ENCODE measurements at places on chromosomes 13 and 19.
A peak's percentile ranks its signal among the peaks of the same experiment; 100 is the strongest.

- H3K36me3 ChIP-seq, result no peaks in the 10 kb centered on the region
- H3K4me1 ChIP-seq, result no peaks in the 10 kb centered on the region
- DNase-seq, result no peak
- H3K27me3 ChIP-seq, result no peaks in the 10 kb centered on the region
- no peak overlapping the region for H3K4me3 ChIP-seq
- no peak overlapping the region for H3K27ac ChIP-seq
These were observed 1369.9 kb downstream of the EFNB2 start for GRCh38 chr13:105165449-105166125.

GRCh38 chr19:28556371-28556770 lies 656.6 kb downstream of the UQCRFS1 start:
- H3K27ac ChIP-seq, result no peak overlapping the region
- no peaks in the 10 kb centered on the region for H3K4me1 ChIP-seq
- H3K36me3 ChIP-seq, result no peaks in the 10 kb centered on the region
- no peak overlapping the region for H3K4me3 ChIP-seq
- DNase-seq, result no peak

DNA sequence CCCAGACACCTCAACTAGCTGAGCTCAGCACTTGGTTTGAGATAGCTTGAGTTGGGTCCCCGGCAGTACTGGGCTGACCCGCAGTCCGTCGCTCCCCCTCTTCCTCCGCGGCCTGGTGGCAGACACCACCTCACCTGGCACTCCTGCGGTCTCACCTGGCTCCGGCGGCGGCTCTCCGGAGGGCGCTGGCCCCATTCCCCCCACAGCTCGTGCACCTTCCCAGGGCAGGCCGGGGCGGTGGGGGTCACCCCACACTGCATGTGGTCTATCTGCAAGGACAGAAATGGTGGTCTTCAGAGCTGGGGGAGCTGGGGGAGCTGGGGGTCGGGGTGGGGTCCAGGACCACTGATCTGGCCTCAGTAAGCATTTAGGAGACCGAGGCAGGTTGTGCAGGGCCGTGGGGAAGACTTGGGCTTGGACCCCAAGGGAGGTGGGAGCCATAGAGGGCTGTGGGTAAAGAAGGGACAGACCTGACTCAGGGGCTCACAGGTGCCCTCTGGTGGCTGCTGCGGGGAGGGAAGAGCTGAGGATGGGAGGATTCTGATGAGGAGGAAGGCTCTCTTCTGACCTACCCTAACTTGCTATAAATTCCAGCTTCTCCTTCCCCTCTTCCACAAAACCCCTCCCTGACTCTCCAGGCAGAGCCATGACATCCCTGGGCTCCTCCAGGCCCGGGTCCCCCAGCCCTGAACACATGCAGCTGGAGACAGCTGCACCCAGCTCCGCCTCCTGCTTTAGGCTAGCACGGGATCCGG lies 6.7 kb upstream of the PLIN4 start:
- no peaks in the 10 kb centered on the region for H3K27me3 ChIP-seq
- no peaks in the 10 kb centered on the region for H3K36me3 ChIP-seq
- H3K4me1 ChIP-seq, result no peaks in the 10 kb centered on the region

- DNase-seq, result no peak
- H3K36me3 ChIP-seq, result no peaks in the 10 kb centered on the region
- H3K4me1 ChIP-seq, result no peaks in the 10 kb centered on the region
- H3K27ac ChIP-seq, result no peak overlapping the region
- no peak overlapping the region for H3K4me3 ChIP-seq
- H3K27me3 ChIP-seq, result no peaks in the 10 kb centered on the region
These were observed 1.2 kb upstream of the MCF2L start for GRCh38 chr13:112967686-112968379.

GRCh38 chr19:33177417-33177979 lies 16.6 kb upstream of the LRP3 start:
- no peak for DNase-seq
- no peaks in the 10 kb centered on the region for H3K36me3 ChIP-seq
- H3K27me3 ChIP-seq, result no peaks in the 10 kb centered on the region
- H3K27ac ChIP-seq, result no peak overlapping the region
- H3K4me1 ChIP-seq, result no peaks in the 10 kb centered on the region

- no peaks in the 10 kb centered on the region for H3K27me3 ChIP-seq
- peaks cover 3% of the 10 kb centered on the region for H3K4me1 ChIP-seq
- DNase-seq, result no peak
These were observed 22.6 kb downstream of the POLR1D start for GRCh38 chr13:27644302-27644701.

- peak overlapping the region; percentile 57 for H3K27ac ChIP-seq
- no peak for DNase-seq
- peaks cover 8% of the 10 kb centered on the region for H3K4me1 ChIP-seq
- no peak overlapping the region for H3K4me3 ChIP-seq
- H3K36me3 ChIP-seq, result no peaks in the 10 kb centered on the region
These were observed 71.5 kb downstream of the ARHGAP35 start for GRCh38 chr19:46932346-46932745.

- no peaks in the 10 kb centered on the region for H3K27me3 ChIP-seq
- no peak overlapping the region for H3K4me3 ChIP-seq
- no peaks in the 10 kb centered on the region for H3K36me3 ChIP-seq
- H3K4me1 ChIP-seq, result no peaks in the 10 kb centered on the region
These were observed 30.5 kb downstream of the ZNF146 start for GRCh38 chr19:36245210-36246005.

DNA sequence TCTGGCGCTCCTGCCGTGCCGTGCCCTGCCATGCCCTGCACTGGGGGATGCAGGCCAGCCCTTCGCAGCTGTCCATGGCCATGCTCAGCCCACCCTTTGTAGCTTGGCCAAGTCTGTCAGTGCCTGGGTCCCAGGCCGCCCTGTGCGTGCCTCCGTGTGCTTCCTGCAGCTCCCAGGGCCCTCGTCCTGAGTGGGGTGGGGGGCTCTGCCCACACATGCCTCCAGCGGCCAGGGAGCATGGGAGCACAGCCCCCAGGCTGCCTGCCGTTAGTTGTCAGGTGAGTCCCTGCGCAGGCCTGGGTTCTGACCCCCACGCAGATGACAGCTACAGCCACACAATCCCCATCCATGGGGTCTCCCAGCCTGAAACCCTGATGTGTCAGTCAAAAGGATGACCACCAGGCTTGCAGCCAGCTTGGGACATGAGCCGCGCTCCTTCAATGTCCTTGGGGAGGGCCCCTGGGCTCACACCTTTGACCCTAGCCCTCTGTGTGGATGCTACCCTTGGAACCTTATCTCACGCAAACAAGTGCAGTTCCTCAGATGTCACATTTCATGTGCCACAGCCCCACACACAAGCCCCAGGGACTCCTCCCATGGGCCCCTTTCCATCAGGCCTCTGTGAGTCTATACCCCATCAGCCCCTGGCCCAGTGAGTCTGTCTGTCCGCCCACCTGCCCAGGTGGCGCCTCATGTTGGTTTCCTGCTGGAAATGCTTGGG lies 24.5 kb downstream of the TMED1 start:
- H3K27me3 ChIP-seq, result no peaks in the 10 kb centered on the region
- no peak overlapping the region for H3K4me3 ChIP-seq
- no peak overlapping the region for H3K27ac ChIP-seq
- no peaks in the 10 kb centered on the region for H3K4me1 ChIP-seq
- H3K36me3 ChIP-seq, result peaks cover 2% of the 10 kb centered on the region

DNA sequence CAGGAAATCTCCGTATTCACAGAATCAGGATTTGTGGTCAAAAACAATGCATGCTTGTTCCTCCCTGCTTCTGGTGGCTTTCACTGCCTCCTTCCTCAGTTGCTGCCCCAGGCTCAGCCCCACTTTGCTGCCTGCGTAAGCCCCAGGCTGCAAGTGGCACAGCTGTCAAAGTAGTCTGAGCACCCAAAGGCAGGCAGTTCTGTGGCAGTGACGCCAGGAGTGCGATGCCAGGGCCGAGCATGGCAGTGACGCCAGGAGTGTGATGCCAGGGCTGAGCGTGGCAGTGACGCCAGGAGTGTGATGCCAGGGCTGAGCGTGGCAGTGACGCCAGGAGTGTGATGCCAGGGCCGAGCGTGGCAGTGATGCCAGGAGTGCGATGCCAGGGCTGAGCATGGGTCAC lies 77.3 kb upstream of the GPR183 start:
- H3K4me3 ChIP-seq, result no peak overlapping the region
- DNase-seq, result no peak
- H3K4me1 ChIP-seq, result no peaks in the 10 kb centered on the region
- no peaks in the 10 kb centered on the region for H3K36me3 ChIP-seq
- no peak overlapping the region for H3K27ac ChIP-seq

- no peak overlapping the region for H3K4me3 ChIP-seq
- H3K36me3 ChIP-seq, result no peaks in the 10 kb centered on the region
These were observed 464.1 kb downstream of the KLF5 start for GRCh38 chr13:73522937-73523336.

DNA sequence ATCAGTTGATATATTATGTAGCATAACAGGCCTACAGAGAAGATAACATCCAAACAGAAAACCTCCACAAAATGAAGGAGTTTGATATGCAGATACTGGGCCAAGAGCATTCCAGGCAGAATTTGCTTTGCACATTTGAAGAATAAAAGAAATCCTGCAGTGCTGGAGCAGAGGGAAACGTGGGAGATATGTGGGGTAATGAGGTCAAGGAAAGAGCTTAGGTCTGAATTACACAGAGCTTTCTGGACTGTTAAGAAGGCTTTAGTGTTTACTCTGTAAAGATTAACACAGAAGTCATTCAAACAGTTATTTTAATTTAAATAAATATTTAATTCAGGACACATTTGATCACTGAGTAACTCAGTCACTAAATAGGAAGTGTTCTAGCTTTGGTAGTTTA lies 692.7 kb downstream of the PCDH9 start:
- no peak overlapping the region for H3K27ac ChIP-seq
- no peak overlapping the region for H3K4me3 ChIP-seq
- no peak for DNase-seq
- no peaks in the 10 kb centered on the region for H3K27me3 ChIP-seq

DNA sequence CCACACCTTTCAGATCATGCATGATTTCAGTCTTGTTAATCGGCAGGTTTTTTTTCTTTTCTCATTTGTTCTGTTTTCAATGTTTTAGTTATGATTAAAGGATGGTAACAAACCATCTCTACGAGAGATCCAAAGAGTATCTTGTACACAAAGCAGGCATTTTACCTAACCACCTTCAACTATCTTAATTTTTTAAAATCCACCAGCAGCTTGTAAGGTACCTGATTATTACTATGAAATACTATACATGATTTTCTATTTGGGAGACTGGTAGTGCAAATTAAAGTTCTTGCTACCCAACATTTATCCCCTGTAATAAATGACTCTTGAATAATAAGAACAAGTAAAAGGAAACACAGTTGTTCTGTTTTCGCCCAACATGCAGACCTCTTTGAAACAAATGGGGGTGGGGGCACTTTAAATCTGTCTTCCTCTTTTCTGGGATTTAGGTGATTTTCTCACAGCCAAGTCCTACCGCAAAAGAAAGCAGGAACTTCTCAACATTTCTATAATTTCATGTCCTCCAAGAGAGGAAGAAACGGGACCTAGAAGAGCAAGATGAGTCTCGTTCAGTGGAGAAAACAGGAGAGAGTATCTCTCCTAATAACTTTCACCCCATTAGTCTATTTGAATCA lies 3.6 kb downstream of the POU4F1 start:
- H3K27ac ChIP-seq, result no peak overlapping the region
- no peaks in the 10 kb centered on the region for H3K4me1 ChIP-seq
- no peak overlapping the region for H3K4me3 ChIP-seq

DNA sequence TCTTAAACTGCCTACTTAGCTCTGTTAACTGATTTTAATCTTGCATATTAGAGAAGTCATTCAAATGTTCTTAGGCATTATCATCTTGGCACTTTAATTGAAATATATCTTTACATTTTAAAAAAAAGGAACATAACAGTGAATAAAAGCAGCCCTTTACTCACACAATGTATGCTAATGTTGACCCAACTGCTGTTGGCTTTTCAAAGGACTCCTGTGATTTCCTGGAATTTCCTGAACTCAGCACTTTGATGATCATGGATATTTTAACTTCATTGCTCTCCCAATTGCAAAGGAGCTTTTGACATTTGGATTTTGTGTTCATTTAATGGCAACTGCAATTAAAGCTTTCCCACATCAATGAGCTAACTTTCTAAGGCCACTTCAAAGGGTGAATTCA lies 1230.3 kb downstream of the DIAPH3 start:
- no peak overlapping the region for H3K27ac ChIP-seq
- no peaks in the 10 kb centered on the region for H3K4me1 ChIP-seq
- H3K36me3 ChIP-seq, result no peaks in the 10 kb centered on the region
- no peak for DNase-seq

GRCh38 chr13:40624986-40625385 lies 41.5 kb downstream of the FOXO1 start:
- H3K27me3 ChIP-seq, result no peaks in the 10 kb centered on the region
- no peak overlapping the region for H3K27ac ChIP-seq
- H3K36me3 ChIP-seq, result no peaks in the 10 kb centered on the region
- H3K4me1 ChIP-seq, result peaks cover 12% of the 10 kb centered on the region

- H3K4me3 ChIP-seq, result no peak overlapping the region
- H3K4me1 ChIP-seq, result no peaks in the 10 kb centered on the region
- H3K36me3 ChIP-seq, result no peaks in the 10 kb centered on the region
- H3K27me3 ChIP-seq, result no peaks in the 10 kb centered on the region
These were observed 46.0 kb downstream of the RB1 start for GRCh38 chr13:48349525-48349924.

GRCh38 chr13:19601749-19602725 lies 31.4 kb upstream of the MPHOSPH8 start:
- H3K36me3 ChIP-seq, result no peaks in the 10 kb centered on the region
- H3K4me3 ChIP-seq, result peak overlapping the region; percentile 92

DNA sequence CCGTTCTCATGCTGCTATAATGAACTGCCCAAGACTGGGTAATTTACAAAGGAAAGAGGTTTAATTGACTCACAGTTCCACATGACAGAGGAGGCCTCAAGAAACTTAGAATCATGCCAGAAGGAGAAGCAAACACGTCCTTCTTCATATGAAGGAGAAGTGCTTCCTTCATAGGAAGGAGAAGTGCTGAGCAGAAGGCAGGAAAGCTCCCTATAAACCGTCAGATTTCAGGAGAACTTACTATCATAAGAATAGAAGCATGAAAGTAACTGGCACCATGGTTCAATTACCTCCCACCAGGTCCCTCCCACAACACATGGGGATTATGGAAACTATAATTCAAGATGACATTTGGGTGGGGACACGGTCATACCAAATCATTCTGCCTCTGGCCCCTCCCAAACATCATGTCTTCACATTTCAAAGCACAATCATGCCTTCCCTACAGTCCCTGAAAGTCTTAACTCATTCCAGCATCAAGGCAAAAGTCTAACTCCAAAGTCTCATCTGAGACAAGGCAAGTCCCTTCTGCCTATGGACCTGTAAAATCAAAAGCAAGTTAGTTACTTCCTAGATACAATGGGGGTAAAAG lies 10.6 kb downstream of the ACOD1 start:
- H3K4me1 ChIP-seq, result no peaks in the 10 kb centered on the region
- no peak overlapping the region for H3K4me3 ChIP-seq
- no peaks in the 10 kb centered on the region for H3K27me3 ChIP-seq
- H3K27ac ChIP-seq, result no peak overlapping the region
- no peaks in the 10 kb centered on the region for H3K36me3 ChIP-seq

- H3K27ac ChIP-seq, result no peak overlapping the region
- no peaks in the 10 kb centered on the region for H3K4me1 ChIP-seq
- no peaks in the 10 kb centered on the region for H3K36me3 ChIP-seq
- H3K4me3 ChIP-seq, result no peak overlapping the region
- H3K27me3 ChIP-seq, result no peaks in the 10 kb centered on the region
These were observed 61.8 kb downstream of the PCDH9 start for GRCh38 chr13:67168384-67168783.
